ENCODE measurements at places on chromosomes 7 and 10.
A peak's percentile ranks its signal among the peaks of the same experiment; 100 is the strongest.

DNA sequence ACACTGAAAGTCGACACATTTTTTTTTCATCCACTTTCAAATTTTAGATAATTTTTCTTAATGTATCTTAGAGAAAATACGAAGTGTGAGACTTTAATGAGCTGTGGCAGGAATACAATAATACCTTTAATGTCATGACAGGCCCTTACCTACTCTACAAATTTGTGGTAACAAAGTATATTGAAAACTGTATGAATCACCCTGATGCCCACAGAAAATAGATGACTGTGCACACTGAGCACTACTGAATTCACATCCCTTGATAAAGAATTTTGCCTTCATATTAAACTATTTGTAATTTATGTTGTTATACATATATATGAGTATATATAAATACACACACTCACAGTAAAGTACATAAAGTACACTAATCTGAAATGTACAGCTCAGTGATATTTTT, 51.7 kb downstream of the AKR1D1 start:
- DNase-seq, result no peak

DNA sequence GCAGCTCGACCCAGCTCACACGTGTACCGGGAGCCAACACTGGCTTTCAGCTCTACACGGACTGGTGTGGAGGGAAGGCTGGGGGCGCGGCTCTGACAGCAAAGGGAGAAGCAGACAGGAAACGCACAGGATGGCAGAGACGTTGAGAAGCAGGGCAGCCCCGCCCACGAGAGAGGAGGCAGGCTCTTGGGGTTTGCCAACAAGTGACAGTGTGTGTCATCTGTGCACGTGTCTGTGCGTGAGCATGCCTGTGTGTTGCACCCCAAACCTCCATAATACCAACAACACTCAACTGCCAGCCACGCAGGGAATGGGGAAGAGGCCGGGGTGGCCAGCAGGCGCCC, 64.4 kb upstream of the PDGFA start:
- DNase-seq, result peak; percentile 91

DNA sequence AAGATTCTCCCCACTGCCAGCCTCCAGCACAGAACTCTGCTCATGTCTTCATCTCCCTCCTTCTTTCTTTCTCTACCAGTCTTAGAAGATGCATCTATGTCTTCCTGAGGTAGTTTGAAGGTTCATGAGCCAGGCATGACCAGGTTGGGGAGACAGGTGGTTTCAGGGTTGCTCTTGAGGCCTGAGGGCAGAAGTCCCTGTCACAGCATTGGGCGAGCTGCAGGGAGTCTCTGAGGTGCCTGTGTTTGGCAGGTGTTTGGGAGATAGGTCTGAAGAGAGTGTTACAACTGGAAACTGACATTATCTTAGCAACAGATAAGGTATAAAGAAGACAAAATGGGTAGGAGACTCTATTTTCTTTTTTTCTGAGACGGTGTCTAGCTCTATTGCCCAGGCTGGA, 18.7 kb downstream of the PRSS2 start:
- DNase-seq, result peak; percentile 70

DNA sequence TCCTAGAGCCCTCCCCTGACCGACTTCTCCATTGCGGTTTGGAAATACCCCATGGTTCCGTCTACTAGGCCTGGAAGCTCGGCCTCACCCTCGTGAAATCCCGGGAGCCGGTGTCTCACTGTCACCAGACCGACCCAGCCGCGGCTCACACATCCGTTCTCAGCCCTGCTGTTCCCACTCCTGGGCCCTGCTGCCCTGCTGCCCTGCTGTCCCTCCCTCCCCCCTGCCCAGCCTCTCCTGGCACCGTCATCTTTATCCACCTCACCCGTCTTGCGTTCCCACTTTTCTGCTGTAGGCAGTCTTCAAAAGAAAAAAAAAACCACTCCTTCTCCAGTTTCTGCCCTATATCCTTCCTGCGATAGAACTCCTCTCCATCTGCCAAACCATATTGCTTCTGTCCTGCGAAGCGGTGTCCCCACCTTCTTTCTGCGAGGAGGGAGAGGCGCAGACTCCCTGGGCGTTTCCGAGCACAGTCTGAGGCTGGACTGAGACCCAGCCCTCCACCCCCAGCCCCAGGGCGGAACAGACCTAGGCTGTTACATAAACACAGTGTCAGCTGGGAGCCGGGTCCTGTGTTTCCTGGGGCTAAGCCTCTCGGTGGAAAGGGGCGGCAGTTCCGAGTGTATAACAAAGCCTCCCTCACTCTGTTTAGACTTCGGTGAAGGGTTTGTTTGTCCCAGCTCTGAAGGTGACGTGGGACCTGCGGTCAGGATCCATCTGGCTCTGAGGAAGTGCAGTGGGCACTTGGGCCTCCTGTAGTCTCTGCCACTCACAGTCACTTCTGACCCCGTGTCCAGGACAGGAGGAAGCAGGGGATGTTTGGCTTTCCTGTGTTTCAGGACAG, 2.8 kb downstream of the AGAP3 start:
- no peak for DNase-seq

GRCh38 chr10:78861529-78862327, 207.0 kb upstream of the ZMIZ1 start:
- peak; percentile 45 for DNase-seq

GRCh38 chr7:151579644-151580043, 59.9 kb upstream of the RHEB start:
- no peak for DNase-seq

GRCh38 chr7:71482284-71482683, 350.3 kb downstream of the GALNT17 start:
- no peak for DNase-seq

DNA sequence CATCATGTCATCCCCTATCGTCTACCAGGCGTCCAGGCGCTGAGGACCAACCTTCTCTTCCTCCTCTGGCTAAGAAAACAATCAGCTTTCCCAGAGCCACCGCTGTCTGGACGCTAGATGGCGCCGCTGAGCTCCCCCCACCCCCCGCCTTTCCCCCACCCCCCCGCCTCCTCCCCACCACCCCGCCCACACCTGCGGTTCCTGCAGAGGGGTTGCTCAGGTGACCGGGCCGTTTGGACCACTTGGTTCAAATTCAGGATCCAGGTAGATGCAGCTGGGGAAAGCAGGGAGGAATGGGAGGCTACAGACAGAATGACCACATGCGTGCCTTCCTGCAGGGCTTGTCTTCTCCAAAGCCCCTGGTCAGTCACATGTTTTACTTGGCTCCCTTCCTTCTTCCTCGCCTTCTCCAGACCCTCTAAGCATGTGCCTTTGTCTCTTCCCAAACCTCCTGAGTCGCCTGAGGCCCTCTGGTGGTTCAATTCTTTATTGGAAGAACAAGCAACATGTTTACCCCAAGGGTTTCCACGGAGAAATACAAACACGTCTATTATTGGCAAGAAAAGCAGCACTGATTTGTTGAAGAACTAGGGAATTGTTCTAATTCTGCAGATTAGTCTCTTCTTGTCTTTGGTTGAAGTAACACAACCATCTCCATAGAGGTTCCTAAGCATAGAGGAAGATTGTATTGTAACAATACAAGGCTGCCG, 24.7 kb downstream of the AOC1 start:
- DNase-seq, result peak; percentile 70

DNA sequence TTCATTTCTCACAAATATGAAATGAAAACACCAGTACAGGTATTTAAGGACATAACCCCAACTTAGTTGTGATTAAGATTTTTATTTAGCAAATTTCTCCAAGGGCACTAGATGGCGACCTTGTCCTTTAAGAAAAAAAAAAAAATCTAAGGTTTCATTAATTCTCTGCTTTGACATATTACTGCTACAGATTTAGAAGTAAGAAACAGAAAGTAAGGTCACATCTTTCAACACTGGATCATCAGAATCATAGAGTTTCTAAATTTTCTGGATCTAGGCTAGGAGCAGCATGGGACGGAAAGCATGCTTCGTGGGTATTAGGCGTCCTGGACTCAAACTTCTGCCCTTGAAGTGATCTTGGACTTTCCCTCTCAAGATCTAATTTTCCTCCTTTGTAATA, 85.5 kb upstream of the PRKG1 start:
- no peak for DNase-seq

GRCh38 chr10:28872587-28873165, 195.4 kb downstream of the BAMBI start:
- DNase-seq, result no peak
